ENCODE measurements at places on chromosomes 4 and X. TPM values are rescaled to one million over a fixed set of nuclear protein-coding genes. Genes with fewer than 3 reads are reported as not detected.

GRCh38 chrX:100695991-100696390 lies 35.9 kb downstream of the SYTL4 start:
- H3K36me3 ChIP-seq = no peaks in the 10 kb centered on the region
- DNase-seq = peak; percentile 10
- H3K27ac ChIP-seq = no peak overlapping the region
- H3K27me3 ChIP-seq = no peaks in the 10 kb centered on the region
- no peaks in the 10 kb centered on the region for H3K4me1 ChIP-seq

DNA sequence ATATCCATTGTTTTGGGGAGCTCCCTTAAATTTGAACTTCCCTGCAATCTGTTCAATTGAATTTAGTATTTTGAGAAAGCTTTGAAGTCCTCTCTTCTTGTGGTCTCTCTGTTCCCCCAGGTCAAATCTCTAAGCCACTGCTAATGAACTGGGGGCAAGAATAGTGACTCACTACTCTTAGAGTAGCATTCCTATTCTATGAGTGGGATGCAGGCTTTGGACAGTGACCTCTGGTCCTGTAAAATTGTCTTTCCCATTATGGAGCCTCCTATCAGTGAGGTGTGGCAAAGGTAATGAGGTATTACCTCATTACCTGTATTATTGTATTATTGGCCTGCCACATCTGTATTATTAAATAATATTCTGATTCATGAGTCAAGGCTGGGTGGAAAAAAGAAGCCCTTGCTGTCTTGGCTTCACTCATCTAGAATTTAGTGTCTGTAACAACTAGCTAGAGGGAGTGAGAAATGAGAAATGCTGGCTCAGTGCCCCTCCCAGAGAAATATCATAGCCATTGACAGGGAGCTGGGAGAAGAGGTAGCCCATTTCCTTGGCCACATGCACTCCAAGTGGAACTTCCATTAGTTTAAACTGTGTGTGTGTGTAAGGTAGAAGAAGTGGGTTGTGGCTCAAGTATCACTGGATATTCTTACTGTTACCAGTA lies 393.9 kb upstream of the CTSO start:
- peaks cover 9% of the 10 kb centered on the region for H3K4me1 ChIP-seq
- no peaks in the 10 kb centered on the region for H3K36me3 ChIP-seq
- no peak overlapping the region for H3K27ac ChIP-seq

CFI gene
- 53.9 TPM for total RNA-seq

RTL5 gene
- total RNA-seq = 2.2 TPM

IQCM gene
- total RNA-seq = not detected

- H3K27ac ChIP-seq = no peak overlapping the region
- no peaks in the 10 kb centered on the region for H3K36me3 ChIP-seq
- peaks cover 3% of the 10 kb centered on the region for H3K27me3 ChIP-seq
- DNase-seq = no peak
Observed at GRCh38 chrX:110136136-110136535, 133.2 kb downstream of the TMEM164 start.

DNA sequence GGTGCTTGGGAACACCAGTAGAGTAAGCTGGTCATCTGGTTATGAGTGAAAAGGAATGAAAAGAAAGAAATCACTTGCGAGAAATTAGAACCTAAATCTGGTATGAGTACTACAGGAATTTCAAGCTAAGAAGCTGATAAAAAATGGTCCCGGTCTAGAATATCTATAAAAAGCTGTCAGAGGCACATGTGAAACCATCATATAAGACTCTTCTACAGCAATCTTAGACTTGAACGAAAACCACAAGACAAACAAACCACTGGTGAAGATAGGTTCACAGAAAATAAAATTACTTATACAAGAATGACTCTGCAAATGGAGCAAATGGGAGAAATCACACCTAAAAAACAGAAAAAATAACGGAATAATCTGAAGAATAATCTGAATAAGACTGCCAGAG lies 69.9 kb downstream of the KDR start:
- H3K4me3 ChIP-seq = no peak overlapping the region
- no peak for DNase-seq
- no peak overlapping the region for H3K27ac ChIP-seq
- no peaks in the 10 kb centered on the region for H3K4me1 ChIP-seq
- H3K36me3 ChIP-seq = no peaks in the 10 kb centered on the region

LRIT3 gene
- total RNA-seq = under 0.01 TPM

DNA sequence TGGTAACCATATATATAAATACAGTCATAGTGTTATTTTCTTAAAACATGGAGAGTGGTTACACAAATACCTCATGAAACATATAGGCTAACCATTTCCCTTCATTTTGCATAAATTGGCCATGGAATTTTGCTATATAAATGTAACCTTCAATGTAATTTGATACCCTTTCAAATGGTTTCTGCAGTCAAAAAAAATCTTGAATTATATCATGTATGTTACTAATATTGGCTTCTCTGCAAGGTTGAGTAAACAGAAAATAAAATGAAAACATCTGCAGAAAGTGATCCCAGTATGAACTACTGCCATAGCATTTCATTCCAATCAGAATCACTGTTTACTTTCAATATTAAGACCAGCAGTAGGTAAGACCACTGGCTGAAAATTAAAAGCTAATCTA lies 1165.9 kb upstream of the TENM3 start:
- no peaks in the 10 kb centered on the region for H3K36me3 ChIP-seq
- no peaks in the 10 kb centered on the region for H3K4me1 ChIP-seq
- no peak overlapping the region for H3K27ac ChIP-seq
- DNase-seq = no peak
- no peak overlapping the region for H3K4me3 ChIP-seq

ANAPC10 gene
- total RNA-seq = 23.9 TPM

DNA sequence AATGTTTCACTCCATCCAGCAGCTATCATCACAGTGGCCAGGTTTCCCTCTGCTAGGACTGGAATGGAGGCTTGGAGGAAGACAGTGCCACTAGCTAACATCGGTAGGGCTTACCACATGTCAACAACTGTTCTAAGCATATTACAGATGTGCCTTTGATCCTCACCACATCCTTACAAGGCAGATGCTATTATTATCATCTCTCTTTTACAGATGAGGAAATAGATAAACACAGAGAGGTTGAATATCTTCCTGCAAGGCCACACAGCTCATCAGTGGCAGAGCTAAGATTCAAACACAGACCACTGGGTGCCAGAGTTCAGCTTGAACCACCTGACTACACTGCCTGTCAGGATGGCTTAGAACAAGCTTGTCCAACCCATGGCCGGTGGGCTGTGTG lies 47.4 kb downstream of the MAMLD1 start:
- H3K36me3 ChIP-seq = no peaks in the 10 kb centered on the region
- no peak overlapping the region for H3K27ac ChIP-seq
- H3K4me1 ChIP-seq = no peaks in the 10 kb centered on the region
- no peaks in the 10 kb centered on the region for H3K27me3 ChIP-seq

DNA sequence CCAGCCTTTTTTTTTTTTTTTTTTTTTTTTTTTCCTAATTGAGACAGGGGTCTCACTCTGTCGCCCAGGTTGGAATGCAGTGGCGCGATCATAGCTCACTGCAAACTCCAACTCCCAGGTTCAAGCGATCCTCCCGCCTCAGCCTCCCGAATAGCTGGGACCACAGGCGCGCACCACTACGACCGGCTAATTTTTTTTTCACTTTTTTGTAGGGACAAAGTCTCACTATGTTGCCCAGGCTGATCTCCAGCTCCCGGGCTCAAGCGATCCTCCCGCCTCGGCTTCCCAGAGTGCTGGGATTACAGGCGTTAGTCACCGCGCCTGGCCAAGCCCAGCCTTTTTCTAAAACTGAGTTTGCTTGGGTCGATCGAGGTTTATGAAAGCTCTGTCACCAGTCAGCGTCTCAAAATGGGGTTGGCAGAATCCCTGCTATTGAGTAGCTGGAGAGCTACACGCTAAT lies 1.3 kb upstream of the OTUD5 start:
- peaks cover 14% of the 10 kb centered on the region for H3K36me3 ChIP-seq
- H3K4me3 ChIP-seq = peak overlapping the region; percentile 79
- no peak for DNase-seq
- peak overlapping the region; percentile 100 for H3K27ac ChIP-seq
- H3K4me1 ChIP-seq = peaks cover 18% of the 10 kb centered on the region

All from osteoblast (primary cell).